ENCODE measurements at places on chromosomes 1 and 21.
A peak's percentile ranks its signal among the peaks of the same experiment; 100 is the strongest.

DNA sequence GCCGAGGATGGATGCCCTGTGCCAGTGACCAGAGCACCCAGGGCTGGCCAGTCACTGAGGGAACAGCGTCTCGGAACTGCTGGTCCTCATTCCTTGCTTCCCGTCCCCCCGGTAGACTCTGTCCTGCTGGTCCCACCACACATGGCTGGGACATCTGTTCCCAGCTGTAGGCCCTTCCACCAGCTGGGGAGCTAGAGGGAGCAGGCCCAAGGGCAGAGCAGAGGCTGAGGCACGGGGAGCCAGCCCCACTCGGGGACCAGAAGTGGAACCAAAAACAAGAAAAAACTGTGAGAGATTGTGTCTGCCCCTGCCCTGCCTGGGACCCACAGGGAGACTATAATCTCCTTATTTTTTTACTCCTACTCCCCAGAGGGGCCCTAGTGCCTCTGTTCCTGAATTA lies 23.8 kb downstream of the ATP8B2 start:
- no peak for DNase-seq

DNA sequence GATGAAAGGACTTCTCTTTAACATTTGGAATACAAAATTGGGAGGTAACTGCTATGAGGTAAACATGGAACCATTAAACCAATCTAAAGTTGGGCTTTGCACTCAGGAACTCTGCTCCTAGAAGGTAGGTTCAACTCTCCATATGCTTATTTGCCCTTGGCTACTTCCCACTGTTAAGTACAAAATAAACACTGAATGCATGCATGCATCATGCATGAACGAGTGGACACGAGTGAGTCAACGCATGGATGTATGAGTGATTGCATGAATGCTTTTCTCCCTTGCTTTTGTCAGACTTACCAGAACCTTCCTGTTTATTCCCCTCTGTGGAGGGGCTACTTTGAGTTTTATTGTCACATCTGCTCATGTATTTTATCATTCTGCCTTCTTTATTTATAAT lies 42.4 kb upstream of the RUNX1 start:
- DNase-seq: no peak

GRCh38 chr1:182111496-182111895 lies 50.0 kb upstream of the ZNF648 start:
- no peak for DNase-seq

- no peak for DNase-seq
Observed at GRCh38 chr21:36030581-36031189, 29.6 kb downstream of the SETD4 start.

GRCh38 chr1:69710484-69711189 lies 142.9 kb downstream of the LRRC7 start:
- no peak for DNase-seq

DNA sequence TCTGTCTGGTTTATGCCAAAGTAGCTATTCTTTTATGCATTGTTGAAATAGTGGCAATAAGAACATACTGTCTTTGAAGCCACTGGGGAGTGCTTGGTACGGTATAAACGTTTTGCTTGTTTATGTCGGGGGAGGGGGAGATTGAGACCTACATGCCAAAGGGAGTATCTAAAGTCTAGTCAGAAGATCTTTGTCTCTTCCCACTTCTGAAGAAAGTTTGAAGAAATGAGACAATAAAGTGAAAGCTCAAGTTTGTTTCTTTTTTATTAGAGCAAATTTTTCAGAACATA lies 6.8 kb downstream of the AKIRIN1 start:
- peak; percentile 22 for DNase-seq

DNA sequence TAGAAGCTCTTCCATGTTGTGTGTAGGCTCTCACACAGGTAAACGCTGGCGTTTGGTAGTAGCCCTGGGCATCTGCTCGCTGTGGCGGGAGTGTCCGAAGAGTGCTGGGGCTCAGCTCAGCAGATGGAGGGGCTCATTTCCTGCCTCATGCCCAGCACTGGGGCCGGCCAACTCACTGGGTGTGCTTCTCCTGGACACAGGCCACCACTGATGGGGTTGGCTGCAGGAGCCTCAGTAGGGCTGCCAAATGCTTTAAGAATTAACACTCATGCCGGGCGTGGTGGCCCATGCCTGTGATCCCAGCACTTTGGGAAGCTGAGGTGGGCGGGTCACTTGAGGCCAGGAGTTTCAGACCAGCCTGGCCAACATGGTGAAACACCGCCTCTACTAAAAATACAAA lies 20.9 kb downstream of the UQCRHL start:
- DNase-seq: no peak

Measured in putamen (tissue), 1 donor.